ENCODE measurements at places on chromosomes 16 and 17. TPM values are rescaled to one million over a fixed set of nuclear protein-coding genes. Genes with fewer than 3 reads are reported as not detected.

The TRIM47 gene
- 34.9 TPM for total RNA-seq

The GGT6 gene
- total RNA-seq: not detected

The PSMC3IP gene
- 7.3 TPM for total RNA-seq

The SLC6A4 gene
- total RNA-seq: under 0.01 TPM

The HOXB1 gene
- not detected for total RNA-seq

The RPL27 gene
- 1,877 TPM for total RNA-seq

The KRT32 gene
- total RNA-seq: not detected

The CLEC19A gene
- not detected for total RNA-seq

The METRNL gene
- total RNA-seq: 24.8 TPM

The NUBP2 gene
- total RNA-seq: 73.8 TPM

The MYOCD gene
- not detected for total RNA-seq

The SPATA22 gene
- not detected for total RNA-seq

The ALG1 gene
- total RNA-seq: 33.3 TPM

The SAMD14 gene
- total RNA-seq: 2.8 TPM

The CLTC gene
- 371 TPM for total RNA-seq

The PLXDC1 gene
- not detected for total RNA-seq

The CACNA1G gene
- not detected for total RNA-seq
